ENCODE measurements at places on chromosomes 12 and 14. TPM values are rescaled to one million over a fixed set of nuclear protein-coding genes. Genes with fewer than 3 reads are reported as not detected.

DNA sequence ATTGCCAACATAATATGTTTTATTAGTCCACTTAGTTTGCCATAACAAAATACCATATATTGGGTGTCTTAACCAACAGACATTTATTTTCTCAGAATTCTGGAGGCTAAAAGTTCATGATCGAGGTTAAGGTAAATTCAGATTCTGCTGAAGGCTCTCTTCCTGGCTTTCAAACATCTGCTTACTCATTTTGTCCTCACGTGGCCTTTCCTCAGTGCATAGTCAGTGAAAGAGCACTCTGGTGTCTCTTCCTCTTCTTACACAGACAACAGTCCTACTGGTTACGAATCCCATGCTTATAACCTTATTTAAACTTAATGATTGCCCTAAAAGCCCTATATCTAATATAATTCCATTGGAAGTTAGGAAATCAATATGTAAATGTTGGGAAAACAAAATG lies 479.7 kb downstream of the FSCB start:
- no peak for DNase-seq
- no peaks in the 10 kb centered on the region for H3K36me3 ChIP-seq
- no peak overlapping the region for H3K4me3 ChIP-seq
- H3K27me3 ChIP-seq: no peaks in the 10 kb centered on the region
- no peaks in the 10 kb centered on the region for H3K4me1 ChIP-seq

- no peak for DNase-seq
- H3K4me1 ChIP-seq: no peaks in the 10 kb centered on the region
- no peaks in the 10 kb centered on the region for H3K27me3 ChIP-seq
- H3K27ac ChIP-seq: no peak overlapping the region
- peaks cover 34% of the 10 kb centered on the region for H3K36me3 ChIP-seq
- H3K4me3 ChIP-seq: no peak overlapping the region
These were observed 62.3 kb downstream of the BEGAIN start for GRCh38 chr14:100524933-100525243.

GRCh38 chr12:1496162-1496900 lies 98.0 kb downstream of the FBXL14 start:
- DNase-seq: no peak
- H3K4me3 ChIP-seq: peak overlapping the region; percentile 2
- no peaks in the 10 kb centered on the region for H3K27me3 ChIP-seq
- no peaks in the 10 kb centered on the region for H3K4me1 ChIP-seq

GRCh38 chr14:104576232-104576969 lies 3.2 kb upstream of the C14orf180 start:
- peaks cover 61% of the 10 kb centered on the region for H3K4me1 ChIP-seq
- H3K36me3 ChIP-seq: no peaks in the 10 kb centered on the region
- H3K27me3 ChIP-seq: no peaks in the 10 kb centered on the region
- H3K4me3 ChIP-seq: no peak overlapping the region
- no peak overlapping the region for H3K27ac ChIP-seq

GRCh38 chr12:124940393-124941169 lies 26.1 kb upstream of the UBC start:
- H3K4me1 ChIP-seq: no peaks in the 10 kb centered on the region
- H3K27me3 ChIP-seq: no peaks in the 10 kb centered on the region
- peak; percentile 94 for DNase-seq

GRCh38 chr12:4356041-4356327 lies 23.5 kb downstream of the FGF23 start:
- no peak overlapping the region for H3K4me3 ChIP-seq
- H3K4me1 ChIP-seq: no peaks in the 10 kb centered on the region
- H3K27ac ChIP-seq: no peak overlapping the region
- H3K27me3 ChIP-seq: peaks cover 2% of the 10 kb centered on the region
- DNase-seq: peak; percentile 40

ZNF268 gene
- 9.0 TPM for total RNA-seq

HCAR3 gene
- total RNA-seq: 0.36 TPM

Data from heart left ventricle (tissue), 16 donors.